CD4-positive, alpha-beta T cell treated with Interleukin-6 at 100 ng/mL for 8 hours (primary cell): ENCODE measurements at places on chromosomes 7 and 10.

- no peak for DNase-seq
These were observed 26.3 kb downstream of the PRKAG2 start for GRCh38 chr7:151850491-151851124.

DNA sequence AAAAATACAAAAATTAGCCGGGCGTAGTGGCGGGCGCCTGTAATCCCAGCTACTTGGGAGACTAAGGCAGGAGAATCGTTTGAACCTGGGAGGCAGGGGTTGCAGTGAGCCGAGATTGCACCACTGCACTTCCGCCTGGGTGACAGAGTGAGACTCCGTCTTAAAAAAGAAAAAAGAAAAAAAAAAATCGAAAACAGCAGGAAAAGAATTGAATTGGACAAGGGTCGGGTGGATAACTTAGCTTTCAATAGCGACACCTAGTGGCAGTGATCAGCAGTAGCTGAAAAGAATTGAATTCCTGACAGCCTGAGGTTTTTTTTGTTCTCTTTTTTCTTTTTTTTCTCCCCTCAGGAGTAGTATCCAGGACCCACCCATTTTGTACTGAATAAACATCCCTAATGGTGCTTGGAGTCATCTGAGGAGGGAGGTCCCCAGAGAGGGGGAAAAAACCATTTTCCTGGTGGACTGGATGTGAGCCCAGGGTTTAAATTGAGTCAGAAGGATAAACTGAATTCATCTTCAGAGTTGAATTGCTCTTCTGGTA is 55.1 kb downstream of the CYCS start:
- DNase-seq = peak; percentile 59

DNA sequence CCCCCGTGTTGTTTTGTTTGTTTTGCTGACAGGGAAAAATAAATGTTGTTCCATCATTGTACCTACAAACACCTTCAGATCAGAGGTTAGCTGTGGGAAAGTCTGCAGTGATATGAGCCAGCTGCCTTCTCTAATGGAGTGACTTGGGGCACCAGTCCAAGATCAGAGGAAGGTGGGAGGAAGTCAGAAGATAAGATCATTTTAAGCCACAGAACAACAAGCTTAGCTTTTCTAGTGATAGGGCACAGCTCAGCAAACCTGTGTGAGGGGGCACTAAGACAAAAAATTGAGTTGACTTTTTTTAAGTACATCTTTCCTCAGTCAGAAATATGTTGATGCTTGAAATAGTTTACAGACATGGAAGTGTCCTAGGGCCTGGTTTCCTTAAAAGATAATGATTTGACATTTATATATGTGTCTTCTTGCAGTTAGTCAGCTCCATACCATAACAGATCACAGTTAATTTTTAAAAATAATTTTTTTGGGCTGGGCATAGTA is 240.3 kb upstream of the KAT6B start:
- peak; percentile 70 for DNase-seq

DNA sequence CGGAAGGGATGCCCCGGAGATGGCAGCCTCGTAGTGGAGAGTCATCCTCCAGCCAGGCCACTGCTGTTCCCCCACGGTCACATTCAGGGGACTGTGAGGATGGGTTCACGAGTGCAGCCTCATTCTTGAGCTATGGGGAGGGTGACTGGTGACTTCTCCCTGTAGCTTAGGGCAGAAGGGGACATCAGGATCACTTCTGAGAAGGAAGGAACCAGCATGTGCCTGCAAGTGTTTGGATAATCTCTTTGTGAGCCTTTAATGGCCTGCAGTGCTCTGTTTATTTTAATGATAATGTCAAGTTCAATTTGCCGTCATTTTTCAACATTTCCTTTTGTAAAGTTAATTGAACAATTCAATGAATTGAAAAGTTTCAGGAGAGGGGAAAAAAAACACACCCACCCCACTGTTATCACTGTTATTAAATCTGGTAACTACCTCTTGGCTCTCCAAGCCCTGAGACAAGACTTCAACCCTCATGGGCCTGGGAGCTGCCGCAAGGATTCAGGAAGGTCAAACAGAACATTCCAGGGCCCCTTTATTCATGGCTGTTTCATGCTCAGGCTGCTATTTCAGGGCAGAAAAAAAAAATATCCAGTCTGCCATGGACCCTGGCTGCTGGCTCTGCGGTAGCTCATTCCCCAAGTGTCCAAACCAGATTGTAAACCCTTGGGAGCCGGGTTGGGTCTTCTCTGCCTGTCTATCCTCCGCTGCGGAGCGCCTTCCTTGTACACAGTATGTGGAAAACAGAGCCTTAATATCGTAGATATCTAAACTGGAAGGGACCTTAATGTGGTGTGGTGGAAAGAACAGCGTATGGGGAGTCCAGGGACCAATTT is 100.4 kb downstream of the CDH23 start:
- no peak for DNase-seq

DNA sequence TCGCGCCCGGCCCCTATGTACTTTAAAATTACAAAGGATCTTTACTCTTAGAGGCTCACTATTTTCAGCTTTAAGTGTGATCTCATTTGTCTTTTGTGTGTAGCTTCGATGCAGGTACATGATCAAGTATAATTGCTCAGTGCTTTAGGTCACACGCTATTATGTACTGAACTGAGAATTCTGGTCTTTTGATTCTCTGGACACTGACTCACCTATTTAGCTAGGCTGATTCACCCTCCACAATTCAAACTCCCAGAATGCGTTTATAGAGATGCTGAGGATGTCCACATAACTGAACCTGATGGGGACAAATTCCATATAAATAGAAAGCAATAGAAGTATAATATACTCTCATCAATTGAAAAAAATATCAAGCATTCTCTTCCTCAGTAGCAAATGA is 57.8 kb downstream of the PRKCQ start:
- DNase-seq = no peak

- no peak for DNase-seq
These were observed 92.4 kb downstream of the ACTR3B start for GRCh38 chr7:152851881-152852417.

DNA sequence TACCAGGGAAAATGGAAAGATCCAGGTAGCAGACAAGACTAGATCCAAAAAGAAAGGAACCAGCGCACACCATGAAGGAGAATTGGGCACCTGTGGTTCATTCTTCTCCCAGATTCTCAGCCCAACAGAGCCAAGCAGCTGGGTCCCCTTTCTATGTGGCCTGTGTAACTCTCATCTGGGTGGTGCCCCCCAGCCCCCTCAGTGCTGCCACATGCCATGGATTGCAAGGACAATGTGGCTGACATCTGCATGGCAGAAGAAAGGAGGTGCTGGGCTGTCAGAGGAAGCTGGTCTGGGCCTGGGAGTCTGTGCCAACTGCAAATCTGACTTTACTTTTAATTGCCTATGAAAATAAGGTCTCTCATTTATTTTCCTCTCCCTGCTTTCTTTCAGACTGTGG is 21.4 kb downstream of the PRSS2 start:
- DNase-seq = no peak

- no peak for DNase-seq
These were observed 903.5 kb downstream of the DNAJB9 start for GRCh38 chr7:109473172-109473571.

- no peak for DNase-seq
These were observed 32.3 kb upstream of the ADD3 start for GRCh38 chr10:109975244-109976190.

GRCh38 chr10:47013507-47014154 is 102.4 kb downstream of the PTPN20 start:
- DNase-seq = no peak

DNA sequence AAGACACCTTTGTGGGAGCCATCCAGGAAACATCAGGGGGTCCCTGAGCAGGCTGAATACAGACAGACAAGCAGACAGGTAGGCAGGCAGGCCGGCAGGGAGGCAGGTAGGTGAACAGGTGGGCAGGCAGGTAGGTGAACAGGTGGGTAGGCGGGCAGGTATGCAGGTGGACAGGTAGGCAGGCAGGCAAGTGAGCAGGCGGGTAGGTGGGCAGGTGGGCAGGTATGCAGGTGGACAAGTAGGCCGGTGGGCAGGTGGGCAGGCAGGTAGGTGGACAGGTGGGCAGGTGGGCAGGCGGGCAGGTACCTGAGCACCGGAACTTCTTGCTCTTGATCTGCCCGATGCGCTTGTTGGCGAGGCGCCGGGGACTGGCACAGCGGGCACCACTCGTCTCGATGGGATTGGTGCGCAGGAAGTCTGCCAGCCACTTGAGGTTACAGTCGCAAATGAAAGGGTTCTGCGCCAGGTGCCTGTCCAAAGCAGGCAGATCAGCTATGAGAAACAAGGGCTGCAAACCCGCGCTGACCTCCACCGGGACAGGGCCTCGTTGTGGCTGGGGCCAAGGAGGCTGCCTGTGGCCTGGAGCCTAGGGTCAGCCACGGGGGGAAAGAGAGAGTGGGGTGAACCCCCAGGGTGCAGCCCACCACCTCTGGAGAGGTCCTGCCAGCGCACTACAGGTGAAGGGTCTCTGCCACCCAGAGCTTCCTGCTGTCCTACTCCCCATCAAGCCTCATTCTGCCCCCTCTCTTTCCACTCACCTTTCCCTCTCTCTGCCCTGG is 136.9 kb downstream of the SLIT1 start:
- DNase-seq = no peak

GRCh38 chr7:132191418-132191817 is 384.9 kb downstream of the PLXNA4 start:
- no peak for DNase-seq

- no peak for DNase-seq
These were observed 14.6 kb downstream of the MINDY4 start for GRCh38 chr7:30785786-30786185.

DNA sequence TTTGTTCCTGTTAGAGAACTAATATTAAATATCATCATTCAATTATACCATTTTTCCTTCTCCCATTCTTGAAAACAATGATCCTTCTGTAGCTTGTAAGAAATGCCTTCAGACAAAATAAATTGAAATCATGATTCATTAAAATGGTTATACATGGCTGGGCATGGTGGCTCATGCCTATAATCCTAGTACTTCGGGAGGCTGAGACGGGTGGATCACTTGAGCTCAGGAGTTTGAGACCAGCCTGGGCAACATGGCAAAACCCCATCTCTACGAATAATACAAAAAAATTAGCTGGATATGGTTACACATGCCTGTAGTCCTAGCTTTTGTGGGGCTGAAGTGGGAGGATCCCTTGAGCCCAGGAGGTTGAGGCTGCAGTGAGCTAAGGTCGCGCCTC is 13.0 kb downstream of the CD36 start:
- DNase-seq = no peak

- DNase-seq = no peak
These were observed 8.0 kb upstream of the CCDC71L start for GRCh38 chr7:106668861-106669524.

GRCh38 chr10:62189131-62189530 is 79.5 kb downstream of the RTKN2 start:
- DNase-seq = no peak

DNA sequence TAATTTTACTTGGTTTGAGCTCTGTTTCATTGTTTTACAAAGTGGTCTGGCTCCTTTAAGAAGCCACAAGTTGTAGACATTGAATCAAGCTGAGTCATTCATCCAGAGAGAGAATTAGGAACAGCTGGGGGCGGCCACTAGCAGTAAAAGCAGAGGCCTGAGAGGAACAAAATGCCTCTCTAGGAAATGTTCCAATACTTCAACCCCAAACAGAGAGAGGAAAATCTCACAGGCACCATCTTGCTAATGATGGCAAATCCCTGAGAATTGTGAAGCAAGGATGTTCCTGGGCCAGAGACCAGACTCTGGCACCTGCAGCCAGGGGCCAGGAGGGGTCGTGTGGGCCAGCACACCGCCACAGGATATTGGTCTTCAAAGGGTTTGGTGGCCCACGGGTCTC is 26.5 kb upstream of the TRIL start:
- DNase-seq = no peak

- DNase-seq = no peak
These were observed 314.2 kb upstream of the GNAI1 start for GRCh38 chr7:79820387-79820786.

GRCh38 chr7:123216825-123217224 is 17.1 kb upstream of the SLC13A1 start:
- no peak for DNase-seq

DNA sequence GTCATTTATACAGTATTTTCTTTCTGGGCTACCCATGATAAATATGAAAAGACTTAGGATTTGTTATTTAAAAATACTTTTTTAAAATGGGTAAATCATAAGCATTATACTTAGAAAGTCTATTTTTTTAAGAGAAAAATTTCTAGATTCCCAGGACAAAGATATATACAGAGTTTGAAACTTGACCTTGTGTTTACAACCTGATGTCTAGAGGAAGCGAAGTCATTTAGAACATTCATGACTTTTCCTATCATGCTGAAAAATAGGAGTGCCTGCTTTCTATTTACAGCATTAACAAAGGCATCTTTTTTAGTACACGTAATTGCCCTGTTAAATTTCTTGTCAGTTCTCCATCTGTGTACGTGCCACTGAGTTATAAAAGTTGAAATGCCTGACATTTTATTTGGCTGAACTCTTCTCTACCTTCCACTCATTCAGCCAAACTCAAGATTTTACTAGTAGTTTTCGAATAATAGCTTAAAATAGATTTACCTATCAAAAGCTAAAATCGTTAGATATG is 23.0 kb downstream of the GNAT3 start:
- no peak for DNase-seq

DNA sequence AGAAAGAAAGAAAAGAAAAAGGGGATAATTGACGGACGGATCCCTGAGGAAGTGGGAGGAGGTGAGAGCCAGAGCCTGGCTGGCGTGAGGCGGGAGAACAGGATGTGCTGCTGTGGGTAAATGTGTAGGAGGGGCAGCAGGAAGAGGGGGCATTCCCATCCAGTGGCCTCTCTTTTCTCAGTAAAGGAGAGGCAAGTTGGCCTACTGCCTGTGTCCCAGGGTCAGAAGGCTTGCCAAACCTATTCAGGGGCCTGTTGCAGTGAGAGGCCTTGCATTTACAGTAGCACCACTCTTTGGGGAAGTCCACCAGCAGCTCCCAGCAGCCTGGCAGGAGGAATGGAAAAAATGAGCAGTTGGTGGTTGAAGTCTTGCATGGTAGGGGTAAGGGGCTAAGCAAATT is 26.6 kb upstream of the ASCC1 start:
- no peak for DNase-seq

DNA sequence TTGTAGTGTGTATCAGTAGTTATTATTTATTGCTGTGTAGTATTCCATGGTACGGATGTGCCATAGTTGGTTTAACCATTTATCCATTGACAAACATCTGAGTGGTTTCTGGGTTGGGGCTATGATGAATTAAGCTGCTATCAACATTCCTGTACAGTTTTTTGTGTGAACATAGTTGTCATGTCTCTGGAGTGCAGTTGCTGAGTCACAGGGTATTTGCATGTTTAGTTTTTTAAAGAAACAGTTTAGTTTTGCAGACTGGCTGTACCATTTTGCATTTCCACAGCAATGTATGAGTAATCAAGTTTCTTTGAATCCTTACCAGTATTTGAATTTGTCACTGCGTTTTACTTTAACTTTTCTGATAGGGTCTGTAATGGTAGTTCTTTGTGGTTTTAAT is 516.7 kb upstream of the CELF2 start:
- DNase-seq = no peak

- DNase-seq = no peak
These were observed 2.9 kb upstream of the GDI2 start for GRCh38 chr10:5816170-5816569.

GRCh38 chr7:66075590-66076461 is at the start of gene ASL:
Gene ASL, plus strand, starts transcription at chr7:66075819. Its CDS starts 263 bp downstream, at chr7:66076082.
- DNase-seq = peak; percentile 83
